Stimulated activated CD8-positive, alpha-beta memory T cell treated with anti-CD3 and anti-CD28 coated beads, Interleukin-4, amount 100 ng/mL, for 24 hours (primary cell): ENCODE measurements at places on chromosomes 3 and 15.

DNA sequence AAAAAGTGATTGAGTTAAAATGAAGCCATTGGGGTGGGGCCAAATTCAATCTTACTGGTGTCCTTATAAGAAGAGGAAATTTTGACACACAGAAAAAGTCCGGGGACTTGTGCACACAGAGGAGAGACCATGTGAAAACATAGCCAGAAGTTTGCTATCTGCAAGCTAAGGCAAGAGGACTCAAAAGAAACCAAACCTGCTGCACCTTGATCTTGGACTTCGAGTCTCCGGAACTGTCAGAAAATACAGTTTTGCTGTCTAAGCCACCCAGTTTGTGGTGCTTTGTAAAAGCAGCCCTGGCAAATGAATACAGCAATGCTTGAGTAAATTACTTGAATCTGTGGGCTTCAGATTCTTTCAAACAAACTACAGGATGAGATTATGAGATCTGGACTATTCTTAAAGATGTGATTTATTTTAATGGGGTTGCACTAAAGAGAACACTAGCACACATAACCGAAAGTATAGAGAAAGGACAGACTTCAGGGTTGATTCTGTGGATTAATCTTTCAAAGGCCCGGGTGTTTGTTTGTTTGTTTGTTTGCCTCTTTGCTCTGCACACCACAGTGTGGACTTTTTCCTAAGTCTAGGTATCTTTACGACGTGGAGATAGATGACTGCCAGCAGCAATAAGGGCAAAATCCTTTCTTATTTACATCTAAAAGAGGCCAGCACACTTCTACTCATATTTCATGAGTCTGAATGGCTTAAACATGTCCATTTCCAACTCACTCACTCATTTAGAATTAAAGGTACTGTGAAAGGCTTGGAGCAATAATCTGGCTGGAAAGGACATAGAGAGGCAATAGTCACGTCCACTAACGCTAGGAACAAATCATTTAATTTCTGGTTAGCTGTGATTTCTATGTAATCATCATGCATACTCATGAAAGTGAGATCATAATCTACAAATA, 53.9 kb upstream of the SSR3 start:
- no peak for DNase-seq

- DNase-seq: no peak
These were observed 12.5 kb downstream of the ARPP21 start for GRCh38 chr3:35651851-35652250.

DNA sequence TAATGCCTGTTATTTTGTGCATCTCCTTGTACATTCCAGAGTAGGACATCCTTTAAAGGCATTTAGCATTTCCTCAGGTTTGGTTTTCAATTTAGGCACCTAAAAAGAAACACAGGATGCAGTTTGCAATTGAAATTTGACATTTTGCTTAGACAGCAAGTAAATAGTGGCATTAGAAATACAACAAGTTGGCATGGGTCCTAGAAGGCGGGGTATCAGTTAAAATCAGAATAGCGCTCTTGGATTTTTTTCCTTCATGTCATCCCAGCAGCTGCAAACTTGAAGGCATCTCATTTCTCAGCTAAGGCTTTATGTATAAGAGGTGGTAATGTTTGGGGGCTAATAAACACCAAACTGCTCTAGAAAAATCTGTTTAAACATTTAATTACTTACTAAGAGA, 47.5 kb upstream of the SKOR1 start:
- DNase-seq: no peak

DNA sequence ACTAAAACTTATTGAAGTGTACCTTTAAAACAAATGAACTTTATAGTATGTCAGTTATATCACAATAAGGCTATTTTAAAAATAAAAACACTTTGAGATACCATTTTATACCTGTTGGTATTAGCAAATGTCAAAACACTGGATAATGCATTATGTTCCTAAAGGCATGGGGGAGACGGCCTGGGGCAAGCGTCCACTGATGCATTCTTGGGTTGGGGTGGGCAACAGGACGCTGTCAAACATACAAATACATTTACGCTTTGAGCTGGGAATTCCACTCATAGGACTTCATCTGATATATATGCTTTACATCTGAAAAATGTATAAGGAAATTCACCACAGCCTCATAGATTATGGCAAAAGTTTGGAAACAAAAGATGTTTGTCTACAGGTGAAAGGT, 7.6 kb upstream of the GATA2 start:
- no peak for DNase-seq

GRCh38 chr3:119809249-119810017, 27.5 kb downstream of the NR1I2 start:
- no peak for DNase-seq

GRCh38 chr3:113035387-113035982, 44.7 kb downstream of the GTPBP8 start:
- no peak for DNase-seq

- DNase-seq: no peak
These were observed 37.1 kb upstream of the ST3GAL6 start for GRCh38 chr3:98726084-98726483.

- DNase-seq: no peak
These were observed 26.1 kb downstream of the TFRC start for GRCh38 chr3:196055683-196056270.

- no peak for DNase-seq
These were observed 13.1 kb downstream of the CCR1 start for GRCh38 chr3:46194868-46195553.

GRCh38 chr3:153145454-153145853, 16.6 kb upstream of the RAP2B start:
- no peak for DNase-seq

GRCh38 chr15:79341396-79341795, 30.5 kb downstream of the TMED3 start:
- no peak for DNase-seq

DNA sequence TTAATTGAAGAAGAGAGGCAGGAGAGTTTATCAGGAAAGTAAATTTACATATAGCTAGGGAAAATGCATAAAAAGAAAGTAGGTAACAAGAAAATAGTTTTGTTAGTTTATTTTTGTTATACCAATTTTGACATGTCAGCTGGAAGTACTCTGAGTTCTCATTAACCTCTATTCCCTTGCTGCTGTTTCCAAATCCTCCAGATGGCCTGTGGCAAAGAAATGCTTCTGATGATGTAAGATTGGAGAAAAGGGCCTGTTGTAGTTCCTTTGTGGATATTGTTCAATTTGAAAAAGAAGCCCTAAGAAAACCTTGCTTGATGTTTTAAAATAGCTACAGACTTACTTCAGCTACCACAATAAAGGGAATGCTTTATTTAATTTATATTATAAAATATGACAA, 192.9 kb upstream of the SLITRK3 start:
- DNase-seq: no peak

DNA sequence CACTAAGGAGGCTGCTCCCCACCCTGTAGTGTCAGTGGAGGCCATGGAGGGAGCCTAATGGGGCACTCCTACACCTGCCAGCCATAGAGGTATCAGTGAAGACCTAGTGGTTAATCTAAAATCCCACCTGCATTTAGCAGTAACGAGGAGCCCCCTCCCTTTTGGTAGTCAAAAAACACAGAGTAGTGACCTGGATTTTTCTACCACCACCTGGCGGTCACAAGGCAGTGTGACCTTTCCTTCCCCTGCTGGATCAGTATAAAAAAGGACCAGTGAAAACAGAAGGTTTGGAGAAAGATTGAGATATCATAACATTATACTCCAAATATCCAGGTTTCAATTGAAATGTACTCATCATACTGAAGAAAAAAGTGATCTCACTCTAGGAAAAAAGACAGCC, 241.2 kb downstream of the PYDC2 start:
- no peak for DNase-seq

DNA sequence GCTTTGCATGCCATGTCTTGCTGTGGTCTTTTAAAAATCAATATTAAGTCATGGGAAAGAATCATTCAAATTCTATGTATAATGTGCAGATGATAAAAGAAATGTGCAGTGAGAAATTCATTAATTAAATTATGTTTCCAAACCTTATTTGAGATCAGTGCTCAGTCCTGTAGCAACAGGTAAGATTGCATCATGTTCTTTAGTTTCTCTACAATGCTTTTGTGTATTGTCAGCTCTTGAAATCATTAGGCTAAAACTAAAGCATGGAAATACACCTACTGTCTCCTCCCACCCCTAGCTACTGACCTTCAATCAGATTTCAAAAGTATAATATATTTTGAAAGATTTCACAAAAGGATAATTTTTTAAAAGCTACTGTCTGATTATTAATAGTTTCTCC, 612.7 kb downstream of the ROBO2 start:
- no peak for DNase-seq

DNA sequence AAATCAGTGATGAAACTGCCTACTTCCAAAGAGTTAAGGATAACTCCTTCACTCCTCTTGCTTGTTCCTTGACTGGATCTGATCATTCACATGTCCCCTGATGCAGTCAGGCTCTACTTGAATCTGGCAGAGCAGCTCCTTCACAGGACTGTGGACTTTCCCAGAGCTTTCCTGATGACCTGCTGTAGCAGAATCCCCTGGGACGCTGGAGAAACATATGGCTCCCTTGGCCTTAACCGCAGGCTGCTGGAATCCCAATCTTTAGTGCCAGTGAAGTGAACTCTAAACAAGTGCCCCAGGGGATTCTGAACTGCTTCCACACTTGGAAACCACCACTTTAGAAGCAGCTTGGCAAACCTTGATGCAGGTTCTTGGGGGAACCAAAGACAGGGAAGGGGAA, 217.8 kb downstream of the CHST2 start:
- DNase-seq: no peak
